ENCODE measurements at places on chromosomes 5 and 9. TPM values are rescaled to one million over a fixed set of nuclear protein-coding genes. Genes with fewer than 3 reads are reported as not detected.
A peak's percentile ranks its signal among the peaks of the same experiment; 100 is the strongest.

The CYFIP2 gene
- total RNA-seq, result 14.4 TPM

GRCh38 chr5:160377651-160378050 lies 7.2 kb upstream of the C1QTNF2 start:
- peak; percentile 53 for DNase-seq

DNA sequence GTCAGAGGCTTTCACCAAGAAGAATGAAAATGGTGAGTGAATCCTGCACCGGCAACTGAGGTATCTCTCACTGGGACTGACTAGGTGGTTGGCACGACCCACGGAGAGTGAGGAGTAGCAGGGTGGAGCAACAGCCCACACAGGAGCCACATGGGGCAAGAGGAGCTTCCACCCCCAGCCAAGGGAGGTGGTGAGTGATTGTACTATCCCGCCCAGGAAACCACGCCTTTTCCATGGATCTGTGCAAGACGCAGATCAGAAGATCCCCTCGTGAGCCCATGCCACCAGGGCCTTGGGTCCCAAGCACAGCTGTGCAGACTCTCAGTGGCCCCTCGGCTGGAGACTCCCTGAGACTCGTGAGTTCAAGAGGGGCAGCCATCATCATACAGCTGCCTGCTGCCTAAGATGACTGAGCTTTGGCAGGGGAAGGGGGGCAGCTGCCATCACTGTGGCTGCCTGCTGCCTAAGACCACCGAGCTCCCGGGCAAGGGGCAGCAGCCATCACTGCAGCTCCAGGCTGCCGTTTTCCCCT lies 229.5 kb downstream of the AP3B1 start:
- no peak for DNase-seq

GRCh38 chr5:150734579-150735384 lies 24.0 kb downstream of the DCTN4 start:
- DNase-seq, result no peak
